Fibroblast of skin of left biceps (primary cell): ENCODE measurements at places on chromosomes 2 and 18.

GRCh38 chr2:109201465-109202327 is 72.7 kb downstream of the SH3RF3 start:
- DNase-seq = no peak

- DNase-seq = no peak
Observed at GRCh38 chr18:2966560-2966959, 46.4 kb downstream of the LPIN2 start.

- DNase-seq = no peak
Observed at GRCh38 chr2:142142595-142142994, 11.8 kb upstream of the LRP1B start.

- DNase-seq = no peak
Observed at GRCh38 chr2:44052584-44052983, 56.8 kb upstream of the LRPPRC start.

DNA sequence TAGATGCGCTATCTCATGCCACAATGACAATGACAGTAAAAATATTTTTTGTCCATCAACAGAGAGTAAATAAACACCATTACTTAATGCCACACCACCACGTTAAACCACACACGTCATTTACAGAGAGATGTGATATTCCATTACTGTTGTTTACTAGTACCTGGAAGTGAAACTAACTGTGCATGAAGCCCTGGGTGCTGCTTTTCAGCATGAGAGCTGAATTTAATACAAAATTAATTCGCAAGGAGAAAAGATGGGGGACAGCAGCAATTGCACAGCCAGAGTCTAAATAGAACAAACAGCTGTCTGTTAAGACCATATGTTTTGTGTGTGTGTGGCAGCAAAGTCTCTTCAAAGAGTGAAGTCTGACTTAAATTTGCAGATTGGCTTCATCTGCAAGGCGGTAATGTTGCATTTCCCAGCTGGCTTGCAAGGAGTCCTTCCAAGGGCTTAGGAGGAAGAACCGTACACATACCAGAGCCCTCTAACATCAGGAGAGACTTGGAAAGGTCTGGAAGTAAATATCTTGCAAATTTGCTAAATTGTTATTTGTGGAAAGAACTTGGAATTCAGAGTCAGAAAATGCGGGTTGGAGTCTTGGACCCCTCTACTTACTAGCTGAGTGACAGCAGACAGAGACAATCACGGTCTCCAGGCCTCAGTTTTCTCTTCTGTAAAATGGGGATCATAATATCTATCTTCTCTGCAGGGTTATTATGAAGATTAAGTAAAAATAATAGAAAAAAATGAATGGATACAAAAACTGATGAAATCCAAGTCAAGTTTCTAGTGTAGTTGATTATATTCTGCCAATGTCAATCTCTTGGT is 127.6 kb downstream of the ALPK2 start:
- no peak for DNase-seq

DNA sequence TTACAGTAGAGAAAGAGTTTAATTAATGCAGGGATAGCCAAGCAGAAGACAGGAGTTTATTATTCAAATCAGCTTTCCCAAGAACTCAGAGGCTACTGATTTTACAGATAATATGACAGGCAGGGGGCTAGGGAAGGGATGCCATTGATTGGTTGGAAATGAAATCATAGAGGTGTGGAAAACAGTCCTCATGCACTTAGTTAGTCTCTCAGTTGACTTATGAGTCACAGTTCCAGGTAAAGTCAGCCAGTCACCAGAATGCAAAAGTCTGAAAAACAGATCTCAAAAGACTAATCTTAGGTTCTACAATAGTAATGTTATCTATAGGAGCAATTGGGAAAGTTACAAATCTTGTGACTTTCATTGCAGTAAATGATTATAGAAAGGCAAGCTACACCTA is 676.4 kb upstream of the CHAC2 start:
- DNase-seq = no peak

GRCh38 chr2:44369392-44369791 is 7.6 kb downstream of the CAMKMT start:
- no peak for DNase-seq

DNA sequence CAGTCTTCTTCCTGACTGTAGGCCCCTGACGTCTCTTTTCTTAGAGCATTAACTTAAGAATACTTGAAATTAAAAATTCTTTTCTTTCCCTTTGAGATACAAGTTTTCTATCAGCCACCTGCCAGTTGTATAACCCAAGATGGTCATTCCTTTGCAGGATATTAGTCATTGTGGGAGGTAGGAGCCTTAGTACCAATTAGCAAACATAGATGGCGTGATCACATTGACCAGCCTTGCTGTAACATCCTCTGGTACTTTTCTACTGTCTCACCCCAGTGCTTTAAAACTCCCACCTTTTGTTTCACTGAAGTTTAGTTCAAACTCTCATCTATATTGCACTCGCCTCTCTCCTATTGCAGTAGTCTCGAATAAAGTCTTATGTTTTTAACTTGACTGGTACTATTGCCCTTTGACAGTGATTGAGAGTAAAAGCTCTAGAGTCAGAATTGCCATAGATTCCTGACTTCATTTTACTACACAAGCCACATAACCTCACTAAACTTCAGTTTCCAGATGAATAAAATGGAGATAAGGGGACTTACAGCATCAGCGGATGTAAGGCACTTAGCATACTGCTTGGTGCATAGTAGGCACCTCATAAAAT is 74.1 kb downstream of the VRK2 start:
- no peak for DNase-seq

DNA sequence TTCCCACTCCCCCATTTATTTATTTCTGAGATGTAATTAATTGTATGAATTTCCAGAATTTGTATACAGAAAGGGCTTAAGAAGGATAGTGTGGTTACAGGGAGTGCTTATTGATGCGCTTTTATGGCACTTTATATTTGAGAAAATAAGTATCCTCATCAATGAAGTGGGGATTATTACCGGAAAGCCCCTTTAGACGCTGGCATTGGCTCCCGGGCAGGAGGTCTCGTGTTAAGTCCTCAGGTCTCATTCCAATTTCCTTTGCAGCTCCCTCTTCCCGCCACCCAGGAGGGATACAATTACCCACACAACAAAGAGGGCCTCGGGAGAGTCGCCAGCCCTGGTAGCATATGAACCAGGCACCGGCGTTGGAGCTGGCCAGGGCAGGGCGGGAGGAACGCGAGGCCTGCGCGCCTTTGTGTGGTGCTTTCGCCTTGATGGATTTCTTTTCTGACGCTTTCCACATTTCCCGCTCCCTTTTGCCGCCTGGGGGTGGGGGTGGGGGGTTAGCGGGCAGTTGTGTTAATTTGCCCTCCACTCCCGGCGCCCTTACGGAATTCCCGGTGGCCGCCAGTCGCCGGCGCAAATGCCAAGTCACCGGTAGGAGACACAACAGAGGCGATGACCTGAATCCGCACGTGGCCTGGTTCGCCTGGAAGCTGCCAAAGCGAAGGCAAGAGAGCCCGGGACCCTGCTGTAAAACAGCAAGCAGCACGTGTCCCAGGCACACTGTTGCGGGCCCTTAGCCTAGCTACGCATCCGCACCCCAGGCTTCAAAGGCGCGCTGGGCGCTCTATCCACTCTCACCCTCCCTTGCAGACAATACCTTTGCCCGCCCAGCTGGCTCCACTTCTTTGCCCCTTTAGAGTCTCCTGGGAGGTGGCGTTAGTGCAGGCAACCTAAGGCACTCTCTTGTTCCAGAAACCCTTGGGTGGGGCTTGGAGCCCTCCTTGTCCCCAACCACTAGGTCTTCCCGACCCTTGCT is 3.3 kb downstream of the GAD1 start:
- DNase-seq = no peak

- no peak for DNase-seq
Observed at GRCh38 chr2:154699575-154699930, 1.1 kb downstream of the KCNJ3 start.
